Stimulated activated CD4-positive, alpha-beta T cell treated with anti-CD3 and anti-CD28 coated beads, Interleukin-12 subunit alpha, Interleukin-12 subunit beta, amount 100 ng/mL, for 24 hours (primary cell): ENCODE measurements at places on chromosomes 2 and 18.

- DNase-seq: no peak
Measured at GRCh38 chr18:35808796-35809195, 163.7 kb upstream of the RMP24 start.

- DNase-seq: no peak
Measured at GRCh38 chr18:73549236-73549635, 598.4 kb downstream of the FBXO15 start.

GRCh38 chr2:18412980-18413675 lies 147.3 kb downstream of the RDH14 start:
- DNase-seq: no peak

- no peak for DNase-seq
Measured at GRCh38 chr2:162840598-162841246, 2.2 kb upstream of the KCNH7 start.

DNA sequence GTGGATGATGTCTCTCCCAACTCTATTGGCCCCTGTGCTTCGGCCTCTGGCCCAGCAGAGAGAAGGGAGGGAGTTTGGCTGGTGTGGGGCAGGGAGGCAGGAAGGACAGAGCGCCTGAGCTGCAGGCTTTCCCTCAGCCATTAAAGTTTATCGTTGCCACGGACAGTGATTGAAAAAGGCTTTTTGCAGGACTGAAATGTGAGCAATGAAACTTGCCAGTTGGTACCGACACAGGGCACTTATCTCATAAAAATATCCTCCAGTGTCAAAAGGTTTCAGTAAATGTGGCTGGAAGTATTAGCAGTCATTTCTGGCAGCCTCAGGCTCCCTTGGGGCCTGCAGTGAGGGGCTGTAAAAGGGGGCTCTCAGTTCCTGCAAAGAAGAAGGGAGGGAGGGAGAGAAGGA lies 169.2 kb downstream of the GLI2 start:
- no peak for DNase-seq

- no peak for DNase-seq
Measured at GRCh38 chr18:59904011-59904601, 4.3 kb downstream of the PMAIP1 start.

- no peak for DNase-seq
Measured at GRCh38 chr2:48194641-48195040, 288.3 kb upstream of the FBXO11 start.

- DNase-seq: no peak
Measured at GRCh38 chr2:86807468-86808275, 17.0 kb upstream of the CD8A start.

GRCh38 chr2:67272195-67272594 lies 124.9 kb upstream of the ETAA1 start:
- DNase-seq: no peak

DNA sequence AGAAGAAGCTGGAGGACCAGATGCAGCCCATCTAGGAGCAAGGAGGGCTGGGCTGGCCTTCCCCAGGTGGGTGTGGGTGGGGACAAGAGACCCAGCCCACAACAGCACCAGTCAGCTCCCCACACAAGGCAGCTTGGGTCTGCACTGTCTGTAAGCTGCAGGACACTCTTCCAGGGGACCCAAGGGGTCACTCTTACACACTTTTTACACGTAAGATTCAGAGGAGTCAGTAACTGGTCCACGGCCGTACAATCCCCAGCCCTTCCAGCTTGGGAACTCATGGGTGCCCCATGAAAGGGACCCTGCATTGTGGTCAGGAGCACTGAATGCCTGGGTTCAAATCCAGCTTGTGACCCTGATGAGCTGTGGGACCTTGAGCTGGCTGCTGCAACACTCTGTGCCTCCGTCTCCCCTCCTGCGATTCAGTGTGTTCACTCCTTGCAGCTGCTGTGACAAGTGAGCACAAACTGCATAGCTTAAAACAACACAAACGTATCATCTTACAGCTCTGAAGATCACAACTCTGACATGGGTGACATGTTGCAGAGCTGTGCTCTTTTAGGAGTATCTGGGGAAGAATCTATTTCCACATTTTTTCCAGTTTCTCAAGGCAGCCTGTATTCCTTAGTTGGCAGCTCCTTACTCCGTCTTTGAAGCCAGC lies 11.1 kb upstream of the SLC66A3 start:
- no peak for DNase-seq

- no peak for DNase-seq
Measured at GRCh38 chr18:25189391-25190185, 162.4 kb downstream of the ZNF521 start.

DNA sequence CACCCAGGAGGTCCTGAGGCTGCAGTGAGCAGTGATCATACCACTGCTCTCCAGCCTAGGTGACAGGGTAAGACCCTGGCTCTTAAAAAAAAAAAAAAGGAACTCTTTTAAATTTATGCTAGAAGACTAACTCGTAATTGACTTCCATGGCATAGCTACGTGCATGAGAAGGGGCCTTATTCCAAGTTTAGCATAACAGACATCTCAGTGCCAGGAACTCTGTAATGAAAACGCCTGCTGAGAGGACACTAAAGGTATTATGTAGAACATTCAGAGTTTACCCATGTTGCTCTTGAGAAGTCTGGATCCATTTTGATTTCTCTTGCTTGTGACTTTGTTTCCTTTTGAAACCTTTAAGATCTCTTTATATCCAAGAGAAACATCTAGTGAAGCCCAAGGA lies 276.0 kb downstream of the ZNF407 start:
- DNase-seq: no peak

GRCh38 chr2:237492137-237492890 lies 5.3 kb downstream of the MLPH start:
- DNase-seq: no peak

DNA sequence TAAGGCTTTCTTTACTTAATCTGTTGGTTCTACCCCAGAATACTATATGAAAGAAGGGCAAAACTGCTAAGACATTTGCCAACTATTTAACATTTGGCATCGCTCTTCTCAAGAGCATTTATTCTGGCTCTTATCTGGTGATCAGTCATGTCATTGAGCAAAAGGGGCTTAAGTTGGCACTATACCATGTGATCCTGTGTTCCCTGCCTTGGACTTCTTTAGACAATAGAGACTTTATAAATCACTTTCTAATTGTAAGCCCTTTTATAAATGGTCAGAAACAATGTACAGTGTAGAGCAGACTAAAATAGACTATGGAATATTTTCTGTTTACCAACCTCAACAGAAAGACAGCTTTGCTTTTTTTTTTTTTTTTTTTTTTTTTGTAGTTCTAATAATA lies 52.1 kb downstream of the GTF3C3 start:
- DNase-seq: no peak

GRCh38 chr2:187263675-187264560 lies 184.1 kb downstream of the CALCRL start:
- no peak for DNase-seq

GRCh38 chr2:149860276-149860921 lies 272.8 kb upstream of the MMADHC start:
- no peak for DNase-seq

- DNase-seq: no peak
Measured at GRCh38 chr2:101931402-101931801, 60.4 kb upstream of the IL1R2 start.

GRCh38 chr2:231341100-231341499 lies 54.4 kb upstream of the B3GNT7 start:
- no peak for DNase-seq

DNA sequence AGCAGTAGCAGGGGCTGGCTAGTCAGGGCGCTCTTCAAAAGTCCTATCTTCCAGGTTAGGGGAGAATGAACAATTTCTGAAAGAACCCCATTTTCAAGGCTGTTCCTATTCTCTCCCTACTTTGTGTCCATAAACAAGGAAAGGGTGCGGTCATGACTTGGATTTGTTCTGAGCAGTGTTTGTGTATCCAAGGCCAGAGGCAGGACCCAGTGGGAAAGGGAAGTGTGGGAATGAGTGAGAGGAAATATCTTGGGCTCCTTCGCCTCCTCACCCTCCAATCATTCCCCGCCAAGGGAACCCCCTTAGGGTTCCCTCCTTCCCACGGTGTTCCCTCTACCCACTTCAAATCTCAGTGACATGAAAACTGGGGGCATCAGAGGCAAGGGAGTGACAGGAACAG lies 25.5 kb upstream of the SPTBN1 start:
- DNase-seq: no peak

DNA sequence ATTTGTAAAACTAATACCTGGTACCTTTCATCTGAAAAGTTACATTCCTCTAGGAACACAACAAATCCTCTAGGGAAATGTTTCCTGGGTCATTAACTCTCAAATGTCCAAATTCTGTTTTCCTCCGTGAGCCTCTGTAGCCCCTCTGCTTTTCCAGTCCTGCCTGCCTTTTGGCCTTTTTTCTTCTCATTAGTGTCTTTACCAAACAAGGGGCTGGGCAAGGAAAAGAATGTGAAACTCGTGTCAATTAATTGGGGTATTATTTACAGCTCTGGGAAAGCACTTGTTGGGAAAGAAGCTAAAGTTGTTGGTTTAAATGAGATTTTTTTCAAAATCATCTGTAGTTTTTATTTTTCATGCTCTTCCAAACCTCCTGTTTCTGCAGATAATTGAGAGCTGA lies 198.1 kb upstream of the NRP2 start:
- DNase-seq: no peak

- DNase-seq: no peak
Measured at GRCh38 chr2:171323971-171324528, 109.7 kb downstream of the METTL8 start.

- DNase-seq: no peak
Measured at GRCh38 chr2:142131010-142131669, at the start of gene LRP1B. Gene LRP1B (minus strand): TSS chr2:142131016. CDS start chr2:142130729, 287 bp downstream.

DNA sequence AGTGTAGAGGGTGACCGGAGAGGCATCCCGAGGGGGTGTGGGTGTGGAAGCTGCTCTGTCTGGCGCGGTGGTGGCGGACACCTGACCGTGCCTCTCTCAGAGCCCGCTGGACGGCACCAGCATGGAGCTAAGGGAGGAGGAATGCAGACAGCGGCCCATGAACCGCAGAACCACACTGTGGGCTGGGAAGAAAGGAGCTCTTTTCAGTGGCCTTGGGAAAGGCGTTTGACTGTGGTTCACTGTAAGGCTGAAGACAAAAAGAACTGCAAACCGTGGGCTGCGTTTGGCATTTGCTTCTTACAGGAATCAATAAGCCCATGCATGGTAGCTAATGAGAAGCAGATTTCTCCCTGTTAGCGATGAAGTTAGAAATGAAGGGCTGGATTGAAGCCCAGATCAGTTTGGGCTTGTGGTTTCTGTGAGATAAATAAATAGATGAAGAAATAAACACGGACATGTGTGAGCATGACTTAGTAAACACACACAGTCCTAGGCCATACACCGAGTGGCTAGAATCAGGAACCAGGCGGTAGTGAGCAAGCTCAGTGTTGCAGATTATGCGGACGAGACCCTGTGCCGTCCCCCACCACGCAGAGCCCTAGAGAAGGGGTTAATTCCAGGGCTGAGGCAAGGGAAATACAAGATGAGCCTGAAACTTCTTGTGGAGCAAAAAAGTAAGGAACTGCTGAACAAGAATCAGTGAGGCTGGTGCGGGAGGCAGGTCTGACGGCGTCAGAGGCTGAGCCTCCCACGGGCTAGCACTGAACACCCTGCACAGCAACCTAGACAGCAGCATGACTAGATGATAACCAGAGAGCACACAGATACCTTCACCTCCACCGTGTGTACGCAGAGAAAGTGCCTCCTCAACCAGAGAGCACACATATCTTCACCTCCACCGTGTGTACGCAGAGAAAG lies 29.3 kb upstream of the NFATC1 start:
- DNase-seq: no peak

DNA sequence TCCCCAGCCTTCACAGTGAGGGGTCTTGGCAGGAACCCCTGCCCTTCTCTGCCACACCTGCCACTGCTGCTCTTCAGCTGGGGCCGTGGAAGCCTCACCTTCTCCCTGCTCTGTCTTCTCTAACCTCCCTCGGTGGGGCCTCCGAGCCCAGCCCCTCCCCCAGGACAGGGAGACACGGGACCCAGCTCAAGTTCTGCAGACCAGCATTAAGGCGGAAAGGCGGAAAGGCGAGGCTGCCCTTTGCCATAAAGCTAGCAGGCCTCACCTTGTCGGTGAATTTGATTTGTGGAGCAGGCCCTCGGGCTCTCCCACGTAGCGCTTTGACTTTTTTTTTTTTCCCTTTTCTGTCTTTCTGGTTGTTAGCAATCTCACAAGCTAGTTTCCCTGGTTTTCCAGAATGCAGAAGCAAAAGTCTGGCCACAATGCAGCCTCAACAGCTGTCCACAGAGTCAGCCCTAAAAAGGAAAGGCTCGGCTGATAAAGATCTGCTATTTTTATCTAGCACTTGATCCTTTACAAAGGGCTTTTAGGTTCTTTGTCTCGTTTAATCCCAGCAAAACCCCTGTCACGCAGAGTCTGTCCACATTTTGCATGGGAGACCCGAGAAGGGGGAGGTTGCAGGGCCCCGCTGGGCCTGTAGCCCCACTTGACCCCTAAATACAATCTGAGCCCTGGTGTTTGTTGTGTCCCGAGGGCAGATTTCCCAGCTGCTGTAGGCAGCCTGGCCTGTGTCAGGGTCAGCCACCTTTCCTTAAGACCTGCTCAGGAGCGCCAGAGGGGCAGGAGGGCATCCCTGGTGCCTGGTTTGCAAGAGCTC lies 6.0 kb downstream of the ITM2C start:
- no peak for DNase-seq

- no peak for DNase-seq
Measured at GRCh38 chr2:119716284-119716672, 37.3 kb downstream of the TMEM177 start.

DNA sequence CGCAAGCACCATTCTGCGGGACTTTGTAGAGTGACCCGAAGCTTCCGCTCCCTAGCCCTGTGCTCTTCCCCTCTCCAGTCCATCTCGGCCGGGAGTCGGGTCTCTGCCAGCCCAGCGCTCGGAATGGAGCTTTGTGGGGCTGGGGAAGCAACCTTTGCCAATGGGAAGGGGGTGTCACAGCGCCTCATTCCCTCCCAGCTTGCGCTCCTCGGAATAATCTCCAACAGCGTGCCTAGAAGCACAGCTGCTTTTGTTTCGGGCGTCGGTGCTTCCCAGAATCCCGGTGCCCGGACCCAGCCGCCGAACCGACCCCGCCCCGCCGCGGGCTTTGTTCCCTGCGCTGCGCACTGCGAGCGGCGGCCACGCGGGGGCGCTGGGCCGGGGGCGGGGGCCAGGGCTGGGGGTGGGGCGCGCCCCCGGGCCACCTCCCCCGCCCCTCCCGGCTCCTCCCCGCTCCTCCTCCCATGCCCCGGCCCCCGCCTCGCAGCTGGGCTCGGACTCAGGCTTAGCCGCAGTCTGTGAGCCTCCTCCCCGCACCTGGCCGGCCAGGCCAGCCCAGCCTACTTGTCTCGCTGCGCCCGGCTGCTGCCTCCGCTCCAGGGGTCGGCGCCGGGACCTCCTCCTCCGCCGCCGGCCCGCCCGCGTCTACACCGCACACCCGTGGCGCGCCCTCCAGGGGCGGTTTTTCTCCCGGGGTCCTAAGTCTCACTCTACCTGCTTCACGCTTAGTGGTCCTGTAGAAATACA lies 77.7 kb upstream of the SMAD2 start:
- peak; percentile 39 for DNase-seq

- no peak for DNase-seq
Measured at GRCh38 chr2:85765081-85765731, 11.4 kb downstream of the ATOH8 start.

GRCh38 chr2:98796775-98797544 lies 66.0 kb upstream of the MGAT4A start:
- no peak for DNase-seq

- no peak for DNase-seq
Measured at GRCh38 chr2:85920810-85921545, 32.2 kb upstream of the ST3GAL5 start.
